ENCODE measurements at places on chromosomes 2 and 18.

GRCh38 chr2:196464311-196464710, 175.2 kb upstream of the CCDC150 start:
- no peak for DNase-seq

DNA sequence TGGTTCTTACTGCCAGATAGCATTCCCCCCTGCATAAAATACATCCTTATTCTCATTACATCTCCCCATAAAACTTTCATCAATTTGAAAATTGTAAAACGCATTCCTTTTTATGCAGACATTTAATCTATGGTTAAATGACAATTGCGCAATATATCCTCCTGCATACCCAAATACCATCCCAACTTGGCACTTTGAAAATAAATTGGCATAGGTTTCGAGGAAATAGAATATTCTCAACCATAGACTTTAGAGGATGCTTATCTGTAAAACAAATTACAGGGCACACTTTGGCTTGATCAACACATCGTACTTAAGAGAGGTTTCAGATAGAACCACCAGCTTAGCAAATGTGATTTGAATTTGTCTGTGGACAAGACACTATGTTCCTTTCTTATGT, 31.0 kb upstream of the CAVIN2 start:
- DNase-seq, result no peak

DNA sequence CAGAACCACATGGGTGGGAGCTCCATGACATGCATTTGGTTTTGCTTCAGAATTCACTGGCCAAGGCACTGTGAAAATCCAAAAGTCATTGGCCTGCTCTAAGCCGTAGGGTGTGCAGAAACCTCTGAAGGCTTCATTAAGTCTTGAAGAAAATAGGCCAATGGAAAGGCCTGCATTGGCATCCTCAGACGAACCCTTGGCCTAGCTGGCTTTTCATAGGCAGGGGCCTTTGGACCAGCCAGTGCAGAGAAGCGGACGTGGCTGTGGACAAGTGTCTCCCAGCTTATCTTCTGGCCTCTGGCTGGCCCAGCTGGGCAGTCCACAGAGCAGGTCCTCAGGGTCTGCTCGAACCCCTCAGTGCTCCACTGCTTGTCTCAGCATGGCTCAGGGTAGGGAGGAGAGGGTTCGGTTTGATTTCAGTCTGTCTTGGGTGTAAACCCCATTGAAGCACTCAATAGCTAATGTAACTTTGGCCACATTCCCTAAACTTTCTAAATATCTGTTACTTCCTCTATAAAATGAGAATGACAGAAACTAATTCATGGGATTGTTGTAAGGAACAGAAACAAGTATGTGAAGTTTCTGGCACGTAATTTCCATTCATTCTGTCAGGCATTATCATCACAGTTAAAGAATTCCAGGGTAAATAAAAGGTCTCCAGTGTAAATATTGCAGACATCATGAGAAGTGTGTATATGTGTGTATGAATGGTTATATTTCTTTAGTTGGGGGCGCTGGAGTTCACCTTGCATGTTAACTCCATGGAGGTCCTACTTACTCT, 125.5 kb downstream of the TFCP2L1 start:
- no peak for DNase-seq

DNA sequence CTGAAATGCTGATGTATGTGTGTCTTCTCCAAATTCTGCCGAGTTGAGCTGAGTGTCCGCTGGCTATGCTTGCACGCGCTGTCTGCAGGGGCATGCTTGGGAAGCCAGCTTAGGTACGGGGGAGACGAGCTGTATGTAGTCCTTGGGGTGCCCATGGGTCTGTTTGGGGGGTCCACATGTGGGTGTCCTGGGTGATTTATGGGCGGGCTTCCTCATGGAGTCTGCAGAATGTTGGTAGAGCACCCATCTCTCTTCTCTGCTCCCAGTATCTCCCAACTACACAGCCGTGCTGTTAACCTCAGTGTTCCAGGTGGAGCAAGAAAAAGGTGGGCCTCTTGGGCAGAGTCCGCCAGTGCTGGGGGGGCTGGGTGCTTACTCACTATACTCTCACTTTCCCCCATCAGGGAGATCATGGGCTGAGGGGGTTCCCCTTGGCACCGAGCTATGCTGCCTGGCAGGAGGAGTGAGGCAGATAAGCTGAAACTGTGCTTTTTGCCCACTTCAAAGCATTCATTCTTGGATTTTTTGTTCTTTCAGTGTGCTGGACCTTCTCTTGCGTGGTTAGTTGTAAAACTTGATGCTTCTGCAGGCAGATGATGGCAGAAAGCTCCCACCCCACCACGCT, 128.2 kb upstream of the ALKAL2 start:
- DNase-seq, result no peak

DNA sequence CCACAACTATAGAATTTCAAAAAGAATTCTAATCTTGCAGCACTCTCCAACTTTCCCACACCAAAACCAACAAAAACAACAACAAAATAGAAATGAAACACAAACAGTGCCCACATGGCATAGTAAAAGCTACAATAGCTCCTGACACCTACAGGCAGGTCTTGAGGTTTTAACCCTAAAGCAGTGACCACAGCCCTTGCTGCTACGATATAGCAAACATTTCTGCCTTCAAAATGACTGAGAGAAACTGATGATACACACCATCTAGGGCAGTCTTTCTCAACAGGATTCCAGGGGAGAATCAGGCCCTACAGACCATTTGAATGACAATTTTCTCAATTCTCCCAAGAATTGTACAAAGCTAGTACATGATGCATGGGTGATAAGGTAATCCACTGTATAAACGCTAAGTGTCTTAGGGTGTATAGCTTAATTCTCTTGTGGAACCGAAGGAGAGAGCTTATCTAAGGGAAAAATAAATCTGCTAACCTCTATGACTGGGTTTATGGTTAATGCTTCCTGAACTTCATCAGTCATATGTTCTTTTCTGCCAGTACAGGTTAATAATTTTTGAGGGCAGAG, 46.5 kb downstream of the TRAK2 start:
- peak; percentile 33 for DNase-seq

GRCh38 chr2:128303095-128303791, 15.4 kb downstream of the HS6ST1 start:
- DNase-seq, result no peak

DNA sequence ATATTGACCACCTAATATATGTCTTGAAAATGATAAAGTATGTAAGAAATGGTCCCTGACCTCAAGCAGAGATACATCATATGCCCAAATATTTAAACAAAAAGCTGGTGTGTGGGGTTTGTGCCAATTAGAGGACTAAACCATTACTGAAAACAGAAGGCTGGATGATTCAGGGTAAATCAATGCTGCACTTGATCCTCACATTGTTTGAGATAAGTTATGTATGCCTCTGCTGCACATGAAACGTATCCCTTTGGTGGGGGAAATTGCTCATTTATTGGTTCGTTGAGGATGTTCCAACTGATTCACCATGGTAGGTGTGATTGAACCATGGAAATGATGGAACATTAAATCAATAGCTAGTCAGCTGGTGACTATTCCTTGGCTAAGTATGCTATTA, 24.7 kb upstream of the DARS1 start:
- DNase-seq, result peak; percentile 93

DNA sequence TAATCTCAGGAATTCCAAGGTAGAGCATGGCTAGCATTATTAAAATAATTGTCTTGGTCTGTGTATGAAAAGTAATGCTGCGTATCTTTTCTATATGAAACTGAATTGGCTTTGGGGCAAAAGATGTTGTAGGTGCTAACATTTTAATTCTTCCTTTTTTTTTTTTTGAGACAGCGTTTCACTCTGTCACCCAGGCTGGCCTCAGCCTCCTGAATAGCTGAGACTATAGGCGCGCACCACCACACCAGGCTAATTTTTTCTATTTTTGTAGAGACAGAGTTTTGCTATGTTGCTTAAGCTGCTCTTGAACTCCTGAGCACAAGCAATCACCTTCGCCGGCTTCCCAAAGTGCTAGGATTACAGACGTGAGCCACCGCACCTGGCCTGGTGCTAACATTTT, 172.6 kb upstream of the STON1 start:
- no peak for DNase-seq

DNA sequence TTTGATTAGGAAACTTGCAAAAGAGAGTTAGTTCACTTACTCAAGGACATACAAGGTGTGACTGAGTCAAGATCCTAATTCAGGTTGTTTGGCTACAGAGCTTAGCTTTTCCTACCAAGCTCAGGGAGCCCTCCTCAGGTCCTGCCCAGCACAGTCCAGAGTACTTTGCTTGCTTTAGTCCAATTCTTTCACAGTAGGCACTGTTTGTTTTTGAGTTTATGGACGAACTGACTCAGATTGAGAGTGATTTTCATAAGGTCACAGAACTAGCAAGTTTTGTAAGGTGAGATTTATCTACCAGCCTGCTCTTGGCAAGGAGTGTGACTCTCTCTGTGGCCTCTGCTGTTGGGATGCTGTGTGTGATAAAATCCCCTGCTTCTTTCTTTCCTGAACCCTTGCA, 310.5 kb downstream of the PTPRM start:
- peak; percentile 53 for DNase-seq

DNA sequence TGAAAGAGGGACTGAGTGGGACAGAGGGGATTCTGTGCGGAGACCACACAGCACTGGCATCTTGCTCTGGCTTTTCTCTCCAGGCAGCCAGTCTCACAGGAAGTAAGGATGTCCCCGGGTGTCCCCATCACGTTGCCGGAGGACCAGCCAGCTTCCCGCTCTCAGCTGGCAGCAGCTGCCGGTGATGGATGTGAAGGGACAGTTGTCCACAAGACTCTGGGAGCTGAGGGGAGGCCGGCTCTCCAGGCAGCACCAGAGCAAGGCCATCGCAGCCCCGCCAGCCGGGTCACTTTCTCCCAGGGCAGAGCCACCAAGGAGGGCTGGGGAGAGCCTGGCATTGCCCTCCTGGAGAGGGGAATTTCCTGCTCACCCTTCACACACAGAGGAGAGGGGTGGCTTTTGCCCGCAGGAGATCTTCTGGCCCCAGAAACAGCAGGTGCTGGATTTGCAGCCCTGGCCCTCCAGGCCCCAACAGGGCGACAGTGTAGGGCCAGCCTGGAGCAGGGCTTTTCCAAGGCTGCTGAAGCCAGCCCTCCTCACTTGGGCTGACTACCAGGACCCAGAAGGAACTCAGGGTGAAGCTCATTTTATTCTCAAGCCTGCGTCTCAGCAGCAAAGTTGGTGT, 24.0 kb upstream of the B3GNT7 start:
- no peak for DNase-seq

GRCh38 chr2:168293766-168294165, 46.4 kb upstream of the STK39 start:
- DNase-seq, result no peak

DNA sequence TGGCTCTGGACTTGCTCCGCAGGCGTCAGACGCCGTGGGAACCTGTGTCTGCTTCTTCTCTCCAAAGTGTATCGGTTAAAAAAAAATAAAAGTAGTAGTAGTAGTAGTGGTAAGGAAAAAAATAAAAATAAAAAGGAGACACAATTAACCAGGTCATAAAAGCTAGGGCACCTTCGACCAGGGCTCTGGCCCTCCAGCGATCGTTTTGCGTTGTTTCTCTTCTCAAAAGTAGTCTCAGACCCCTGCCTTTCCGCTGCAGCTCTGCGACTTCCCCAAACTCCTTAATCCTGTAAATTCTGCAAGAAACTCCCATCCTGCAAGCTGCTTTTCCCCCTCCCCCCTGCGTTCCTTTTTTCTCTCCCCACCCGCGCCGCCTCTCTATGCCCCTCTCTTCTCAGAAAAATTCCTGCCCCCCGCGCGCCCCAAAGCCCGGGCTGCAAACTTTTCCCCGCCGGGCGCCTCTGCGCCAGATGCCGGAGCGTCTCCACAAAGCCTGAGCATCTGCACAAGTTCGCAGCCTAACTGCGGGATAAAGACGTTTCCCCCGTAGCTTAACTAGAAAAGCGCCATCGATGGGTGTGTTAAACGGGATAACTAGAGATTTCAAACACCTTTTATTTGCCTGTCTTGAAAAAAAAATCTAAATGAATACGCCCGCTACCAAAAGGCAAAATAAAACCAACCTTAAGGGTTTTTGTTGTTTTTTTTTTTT, 1.8 kb upstream of the SALL3 start:
- no peak for DNase-seq

- no peak for DNase-seq
These were observed 98.6 kb downstream of the HDAC4 start for GRCh38 chr2:239302083-239302807.

DNA sequence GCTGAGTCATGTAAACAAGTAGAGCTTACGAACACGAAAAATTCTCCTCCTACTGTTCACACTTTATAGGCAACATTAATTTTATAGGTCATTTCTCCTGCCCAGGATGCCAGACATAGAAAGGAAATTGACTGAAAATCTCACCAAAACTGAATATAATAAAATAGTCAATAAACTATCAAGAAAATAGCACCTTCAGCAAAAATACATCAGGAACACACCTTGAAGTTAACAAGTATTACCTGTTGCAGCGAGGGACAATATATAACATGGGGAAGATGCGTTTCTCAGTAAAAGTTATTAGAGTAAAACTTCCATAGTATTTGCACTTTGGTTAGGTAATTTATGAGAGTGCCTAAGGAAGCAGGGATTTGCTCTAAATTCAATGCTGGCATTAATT, 344.6 kb downstream of the KCNJ3 start:
- DNase-seq, result no peak

- DNase-seq, result no peak
These were observed 95.6 kb downstream of the SH3BP4 start for GRCh38 chr2:235047171-235048160.

DNA sequence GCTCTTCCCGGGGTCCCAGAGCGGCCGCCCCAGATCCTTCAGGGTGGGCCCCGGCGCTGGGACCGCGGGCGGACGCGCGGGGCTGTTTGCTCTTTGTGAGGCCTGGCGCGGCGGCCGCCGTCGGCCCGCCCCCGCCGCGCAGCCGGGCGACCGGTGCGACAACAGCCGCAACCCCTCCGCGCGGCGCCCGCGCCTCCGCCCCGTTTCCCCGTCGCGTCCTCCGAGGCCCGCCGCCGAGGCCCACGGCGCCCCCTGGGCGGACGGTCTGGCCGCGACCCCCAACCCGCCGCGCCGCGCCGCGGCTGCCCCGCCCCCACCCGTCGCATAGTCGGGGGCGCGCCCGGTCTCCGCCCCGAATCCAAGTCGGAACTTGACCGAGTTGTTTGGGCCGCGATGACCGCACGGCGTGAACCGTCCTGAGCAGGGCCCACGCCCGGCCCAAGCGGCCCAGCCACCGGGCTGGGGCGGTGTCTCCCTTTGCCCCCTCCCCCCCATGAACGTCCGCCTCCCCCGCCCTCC, 448 bp downstream of the YPEL5 start:
- DNase-seq, result no peak
